Activated CD4-positive, alpha-beta T cell treated with anti-CD3 and anti-CD28 coated beads, Interleukin-2, amount 10 ng/mL, durations not matched to agents 24 days and 14 days (primary cell): ENCODE measurements at places on chromosomes 13 and 19.

DNA sequence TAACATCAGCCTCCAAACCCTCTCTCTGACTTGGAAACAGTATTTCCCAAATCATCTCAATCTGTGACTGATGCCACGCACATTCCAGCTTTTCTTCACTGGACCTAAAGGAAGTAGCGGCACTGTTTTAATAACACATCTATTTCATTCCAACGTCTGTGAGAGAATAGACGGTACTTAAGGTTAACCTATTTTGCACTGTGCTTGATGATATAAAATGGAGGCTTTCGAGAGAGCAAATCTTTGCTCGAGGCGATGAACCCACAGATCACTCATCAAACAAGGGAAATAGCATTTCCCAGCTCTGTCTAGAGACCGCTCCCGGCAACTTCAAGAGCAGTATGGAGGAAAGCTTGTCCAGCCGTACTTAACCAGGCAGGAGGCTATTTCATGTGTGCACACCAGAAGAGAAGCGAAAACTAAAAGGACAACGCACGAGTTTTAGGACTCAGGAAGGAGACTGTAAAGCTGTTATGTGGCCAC lies 2.9 kb downstream of the UBL3 start:
- DNase-seq = peak; percentile 71

- no peak for DNase-seq
Measured at GRCh38 chr19:44807652-44808462, 1.0 kb upstream of the BCAM start.

DNA sequence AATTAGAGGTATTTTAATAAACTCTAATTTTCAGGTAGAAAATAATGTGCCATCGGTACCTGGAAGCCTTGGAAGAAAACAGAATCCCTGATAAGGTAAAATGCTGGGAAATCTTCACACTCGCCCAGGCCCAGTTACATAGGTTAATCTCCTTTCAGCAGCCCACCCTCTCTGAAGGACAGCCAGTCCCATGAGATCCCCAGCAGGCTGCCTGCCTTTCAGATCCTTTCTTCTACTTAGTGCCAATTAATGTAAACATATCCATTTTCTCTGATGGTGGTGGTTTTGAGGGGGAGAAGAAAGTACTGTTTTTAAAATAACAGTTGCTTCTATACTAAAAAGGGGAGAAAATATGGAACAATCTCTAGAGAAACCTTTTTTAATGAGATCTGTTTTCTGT lies 12.2 kb downstream of the SMAD9 start:
- no peak for DNase-seq

- DNase-seq = peak; percentile 70
Measured at GRCh38 chr19:40143612-40144011, 47.6 kb upstream of the MAP3K10 start.
